Gastrocnemius medialis (tissue), 4 donors: ENCODE measurements at places on chromosomes 16 and 17.
A peak's percentile ranks its signal among the peaks of the same experiment; 100 is the strongest.

DNA sequence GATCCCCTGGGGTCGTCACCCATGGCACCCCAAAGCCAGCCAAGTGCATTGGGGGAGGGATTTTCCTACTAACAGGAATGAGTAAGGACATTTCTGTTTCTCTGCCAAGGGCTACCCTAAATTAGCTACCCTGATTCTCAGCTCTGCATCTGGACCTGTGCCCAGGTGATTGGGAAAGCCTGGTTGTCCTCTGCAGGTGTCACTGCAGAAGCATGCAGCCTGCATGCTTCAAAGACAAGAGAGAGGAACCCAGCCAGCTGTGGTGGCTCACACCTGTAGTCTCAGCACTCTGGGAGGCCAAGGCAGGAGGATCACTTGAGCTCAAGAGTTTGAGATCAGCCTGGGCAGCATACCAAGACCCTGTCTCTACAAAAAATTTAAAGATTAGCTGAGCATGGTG lies 19.6 kb downstream of the BEAN1 start:
- DNase-seq: no peak

- DNase-seq: no peak
Observed at GRCh38 chr16:27169511-27170071, 33.7 kb upstream of the KDM8 start.

DNA sequence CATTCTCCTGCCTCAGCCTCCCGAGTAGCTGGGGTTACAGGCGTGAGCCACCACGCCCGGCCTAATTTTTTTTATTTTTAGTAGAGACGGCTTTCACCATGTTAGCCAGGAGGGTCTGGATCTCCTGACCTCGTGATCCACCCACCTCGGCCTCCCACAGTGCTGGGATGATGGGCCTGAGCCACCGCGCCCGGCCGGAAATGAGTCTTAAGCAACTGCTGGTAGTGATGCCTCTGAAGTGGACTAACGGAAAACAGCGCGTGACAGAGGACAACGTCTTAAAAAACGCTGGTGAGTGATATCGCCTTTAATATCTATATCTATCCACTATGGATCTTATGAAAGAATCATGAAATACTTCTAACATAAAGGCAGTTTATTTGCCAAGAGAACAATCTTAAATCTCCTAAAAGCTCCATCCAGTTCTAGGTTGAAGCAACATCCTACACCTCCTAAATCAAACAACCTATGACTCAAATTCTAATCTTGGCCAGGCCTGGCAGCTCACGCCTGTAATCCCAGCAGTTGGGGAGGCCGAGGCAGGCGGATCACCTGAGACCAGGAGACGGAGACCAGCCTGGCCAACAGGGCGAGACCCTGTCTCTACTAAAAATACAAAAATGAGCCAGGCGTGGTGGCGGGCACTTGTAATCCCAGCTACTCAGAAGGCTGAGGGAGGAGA lies 69.8 kb downstream of the NXN start:
- DNase-seq: peak; percentile 60

GRCh38 chr16:56807011-56807675 lies 57.9 kb upstream of the SLC12A3 start:
- no peak for DNase-seq

GRCh38 chr16:68737730-68738629 lies 888 bp downstream of the CDH1 start:
- DNase-seq: no peak

GRCh38 chr16:25224731-25225319 lies 8.1 kb downstream of the AQP8 start:
- no peak for DNase-seq

- no peak for DNase-seq
Observed at GRCh38 chr17:29148257-29148789, 31.9 kb downstream of the MYO18A start.

GRCh38 chr16:10870808-10871156 lies 6.2 kb upstream of the CIITA start:
- DNase-seq: no peak

GRCh38 chr16:14491861-14492529 lies 138.1 kb downstream of the PARN start:
- DNase-seq: no peak

- DNase-seq: peak; percentile 36
Observed at GRCh38 chr17:32141258-32141657, 1.0 kb upstream of the RHOT1 start.

GRCh38 chr17:76797241-76797840 lies 59.4 kb downstream of the MFSD11 start:
- DNase-seq: no peak

GRCh38 chr17:74118504-74118903 lies 85.0 kb upstream of the RPL38 start:
- DNase-seq: no peak

DNA sequence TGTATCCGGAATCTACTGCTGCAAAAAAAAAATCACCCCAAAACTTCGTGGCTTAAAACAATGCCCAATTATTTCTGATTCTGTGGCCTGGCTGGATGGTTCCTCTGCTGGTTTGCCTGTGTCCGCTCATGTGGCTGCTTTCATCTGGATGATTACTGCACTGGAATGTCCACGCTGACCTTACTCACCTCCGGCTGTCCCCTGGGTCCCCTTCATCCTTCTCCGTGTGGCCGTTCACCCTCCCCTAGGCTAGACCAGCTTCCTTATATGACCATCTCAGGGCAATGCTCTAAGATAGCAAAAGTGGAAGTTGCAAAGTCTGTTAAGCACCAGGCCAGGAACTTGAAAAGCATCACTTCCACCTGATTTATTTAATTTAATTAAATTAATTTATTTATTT lies 31.4 kb upstream of the SPNS2 start:
- DNase-seq: no peak

GRCh38 chr17:29172589-29172988 lies 7.6 kb downstream of the MYO18A start:
- no peak for DNase-seq

DNA sequence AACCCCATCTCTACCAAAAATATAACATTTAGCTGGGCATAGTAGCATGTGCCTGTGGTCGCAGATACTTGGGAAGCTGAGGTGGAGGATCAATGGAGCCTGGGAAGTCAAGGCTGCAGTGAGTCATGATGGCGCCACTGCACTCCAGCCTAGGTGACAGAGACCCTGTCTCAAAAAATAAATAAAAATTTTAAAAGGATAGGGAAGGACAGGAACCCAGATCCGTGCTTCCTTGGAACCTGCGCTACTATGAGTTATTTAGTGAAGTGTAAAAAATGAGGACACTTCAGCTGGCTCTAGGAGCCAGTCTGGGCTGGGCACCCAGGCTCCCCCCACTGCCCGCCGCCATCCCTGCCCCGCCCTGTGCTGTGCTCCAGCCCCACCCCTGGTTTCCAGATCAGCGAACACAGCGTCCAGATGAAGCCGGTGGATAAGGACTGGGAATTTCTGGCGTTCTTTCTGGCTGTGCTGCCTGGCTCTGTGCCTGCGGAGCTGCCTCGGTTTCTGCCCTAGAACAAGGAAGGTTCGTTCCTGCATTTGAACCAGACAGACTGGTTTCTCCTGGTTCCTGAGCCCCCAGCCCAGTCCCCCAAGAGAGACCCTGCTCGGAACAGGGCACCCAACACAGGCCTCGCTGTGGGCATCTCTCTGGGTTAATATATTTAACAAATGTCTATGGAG lies 18.5 kb downstream of the PLLP start:
- DNase-seq: no peak

DNA sequence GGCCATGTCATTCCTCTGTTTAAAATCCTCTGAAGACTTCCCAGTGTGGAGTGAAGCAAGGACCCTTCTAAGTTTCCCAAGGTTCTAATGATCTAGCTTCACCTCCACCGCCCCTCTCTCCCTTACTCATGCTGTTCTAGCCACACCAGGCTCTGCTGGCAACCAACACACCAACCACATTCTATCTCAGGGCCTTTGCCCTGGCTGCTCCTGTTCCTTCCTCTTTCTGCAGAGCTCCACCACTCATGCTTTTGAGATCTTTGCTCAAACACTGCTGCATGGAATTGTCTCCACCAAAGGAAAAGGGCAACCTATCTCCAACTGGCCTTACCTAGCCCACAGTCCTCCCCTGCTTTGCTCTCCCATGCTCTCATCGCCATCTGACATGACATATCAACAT lies 128.7 kb downstream of the XYLT1 start:
- no peak for DNase-seq
